Activated CD4-positive, alpha-beta memory T cell treated with anti-CD3 and anti-CD28 coated beads, Interleukin-2, amount 10 ng/mL, durations not matched to agents 7 days and 5 days (primary cell): ENCODE measurements at places on chromosomes 3 and 15. TPM values are rescaled to one million over a fixed set of nuclear protein-coding genes. Genes with fewer than 3 reads are reported as not detected.

Gene MORC1
- total RNA-seq = not detected

DNA sequence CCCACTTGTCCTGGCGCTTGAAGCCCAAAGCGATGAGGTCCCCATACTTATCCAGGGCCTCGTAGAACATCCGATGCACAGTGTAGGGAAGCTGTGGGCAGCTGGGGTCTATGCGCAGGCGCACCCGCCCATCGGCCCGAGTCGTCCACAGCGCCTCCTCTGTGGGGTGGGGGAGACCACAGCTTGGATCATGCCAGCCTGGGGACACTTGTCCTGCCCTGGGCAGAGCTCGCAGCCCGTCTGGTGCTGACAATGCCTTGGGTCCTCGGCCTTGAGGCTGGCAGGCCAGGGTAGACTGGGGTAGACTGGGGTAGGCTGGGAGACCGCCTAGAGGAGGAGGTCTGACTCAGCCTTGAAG lies 39.8 kb downstream of the ACSBG1 start:
- no peak for DNase-seq

Gene ADAMTS7
- 0.43 TPM for total RNA-seq

Gene CIP2A
- 46.8 TPM for total RNA-seq

Gene LINGO1
- total RNA-seq = not detected
